ENCODE measurements at places on chromosomes 4 and X. TPM values are rescaled to one million over a fixed set of nuclear protein-coding genes. Genes with fewer than 3 reads are reported as not detected.
A peak's percentile ranks its signal among the peaks of the same experiment; 100 is the strongest.

- no peak for DNase-seq
These were observed 86.5 kb downstream of the DRD5 start for GRCh38 chr4:9867751-9868425.

DNA sequence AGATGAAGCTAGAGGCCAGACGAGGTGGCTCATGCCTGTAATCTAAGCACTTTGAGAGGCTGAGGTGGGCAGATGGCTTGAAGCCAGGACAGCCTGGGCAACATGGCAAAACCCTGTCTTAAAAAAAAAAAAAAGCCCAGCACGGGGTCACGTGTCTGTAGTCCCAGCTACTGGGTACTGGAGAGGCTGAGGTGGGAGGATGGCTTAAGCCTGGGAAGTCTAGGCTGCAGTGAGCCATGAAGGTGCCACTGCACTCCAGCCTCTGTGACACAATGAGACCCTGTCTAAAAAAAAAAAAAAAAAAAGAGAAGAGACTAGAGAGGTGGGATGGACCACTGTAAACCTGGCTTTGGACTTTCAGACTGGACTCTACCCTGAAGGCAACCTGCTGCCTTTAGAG lies 10.7 kb upstream of the LRBA start:
- DNase-seq, result no peak

- peak; percentile 8 for DNase-seq
These were observed 246.4 kb upstream of the SLC7A11 start for GRCh38 chr4:138488533-138488932.

GRCh38 chr4:94545296-94545695 lies 93.6 kb downstream of the PDLIM5 start:
- DNase-seq, result peak; percentile 74

DNA sequence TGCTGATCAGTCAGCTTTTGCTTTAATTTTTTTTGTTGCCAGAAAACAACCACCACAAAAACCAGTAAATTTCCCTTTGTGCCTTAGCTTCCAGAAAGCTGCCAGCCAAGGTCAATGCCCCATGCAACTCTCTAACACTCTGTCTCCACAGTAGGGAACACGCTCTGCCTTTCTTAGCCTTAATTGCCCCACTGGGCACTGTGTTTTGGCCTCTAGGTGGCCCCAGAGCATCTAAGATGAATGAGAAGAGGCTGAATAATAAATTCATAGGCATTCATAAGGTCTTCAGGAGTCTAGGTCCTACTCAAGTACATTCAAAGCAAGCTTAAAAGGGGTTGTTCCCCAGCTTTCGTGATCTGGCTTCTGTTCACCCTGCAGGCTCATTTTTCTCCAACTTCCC lies 57.7 kb upstream of the PASD1 start:
- DNase-seq, result peak; percentile 13

DNA sequence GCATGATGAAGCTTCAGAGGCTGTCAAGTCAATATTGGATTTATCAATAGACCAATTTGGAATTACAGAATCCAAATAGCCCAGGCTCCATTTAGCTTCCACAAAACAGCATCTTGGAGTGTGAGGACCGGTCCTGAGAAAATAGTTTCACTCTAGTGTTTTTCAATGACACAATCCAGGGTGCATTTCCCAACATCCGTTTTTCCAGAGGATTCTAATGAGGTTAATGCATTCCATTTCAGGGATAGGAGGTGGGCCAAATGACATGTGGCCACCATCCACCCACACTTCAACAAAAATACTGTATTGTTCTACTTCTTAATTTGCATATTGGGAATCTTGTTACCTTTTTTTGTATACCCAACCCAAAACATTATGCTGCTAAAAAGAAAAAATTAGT lies 229.8 kb upstream of the LDB2 start:
- DNase-seq, result peak; percentile 29

DNA sequence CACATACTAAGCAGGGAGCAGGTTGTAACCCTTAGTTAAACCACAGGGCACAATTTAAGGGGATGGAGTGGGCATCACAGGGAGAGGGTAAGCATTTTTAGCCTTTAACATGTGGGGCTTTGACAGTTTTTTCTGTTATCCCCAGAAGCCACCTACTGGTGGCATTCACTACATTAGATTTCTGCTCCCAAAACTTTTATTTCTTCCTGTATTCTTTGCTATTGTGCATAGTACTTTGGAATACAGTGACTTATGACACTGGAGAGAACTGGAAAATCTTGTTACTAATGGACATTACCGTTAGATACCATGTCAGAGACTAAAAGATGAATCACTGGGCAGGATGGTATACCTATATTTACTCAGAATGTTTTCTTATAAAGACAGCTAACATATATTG lies 7.3 kb downstream of the TRIM75 start:
- no peak for DNase-seq

DNA sequence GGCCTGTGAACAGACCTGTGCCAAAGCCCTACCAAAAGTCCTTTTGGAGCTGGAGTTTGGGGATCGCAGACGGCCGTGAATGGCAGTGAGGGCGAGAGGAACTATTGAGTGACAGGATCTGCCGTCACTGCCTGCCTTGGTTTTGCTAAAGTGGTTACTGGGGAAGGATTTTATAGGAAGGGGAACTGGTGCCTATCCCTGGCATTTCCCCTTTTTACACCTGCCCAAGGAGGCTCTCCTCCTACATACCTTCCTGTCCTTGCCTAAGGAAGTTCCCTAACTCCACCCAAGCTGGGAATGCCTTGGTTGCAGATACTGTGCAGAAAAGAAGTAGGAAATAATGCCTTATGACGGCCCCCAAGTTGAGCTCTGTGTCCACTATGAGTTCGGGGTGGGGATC lies 14.5 kb downstream of the LONRF3 start:
- no peak for DNase-seq

DNA sequence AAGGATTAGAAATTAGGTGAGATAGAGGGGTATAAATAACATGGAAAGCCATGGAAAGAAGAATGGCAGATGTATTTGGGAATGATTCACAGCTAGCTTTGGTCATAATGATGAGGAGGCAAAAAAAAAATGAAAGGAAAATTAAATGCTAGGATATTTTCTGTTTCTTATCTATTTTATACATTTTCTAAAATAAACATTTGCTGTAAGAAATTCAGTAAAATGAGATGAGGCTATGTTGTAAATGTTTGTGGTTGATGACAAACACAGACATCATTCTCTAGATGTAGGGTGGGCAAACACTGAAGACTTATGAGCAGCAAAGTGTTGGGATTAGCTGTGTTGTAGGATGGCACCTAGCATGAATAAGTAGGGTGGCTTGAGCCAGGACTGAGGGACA lies 407.1 kb downstream of the IL15 start:
- DNase-seq, result peak; percentile 58

DNA sequence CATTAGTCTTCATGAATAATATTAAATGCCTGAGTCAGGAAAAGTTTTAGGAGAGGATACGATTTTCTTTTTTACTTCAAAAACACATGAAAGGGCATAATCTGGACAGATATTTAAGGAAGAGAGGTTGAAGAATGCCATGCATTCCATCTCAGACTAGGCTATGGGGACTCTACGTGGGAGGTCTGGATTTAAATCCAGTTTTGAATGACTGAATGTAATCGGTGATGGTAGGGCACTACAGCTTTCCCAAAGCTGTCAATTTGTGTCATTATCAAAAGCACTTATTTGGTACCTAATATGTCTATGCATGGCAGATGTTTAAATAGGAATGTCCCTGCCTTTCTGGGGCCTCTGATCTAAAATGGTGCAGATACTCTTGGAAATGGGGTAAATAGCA lies 59.3 kb upstream of the RPL34 start:
- no peak for DNase-seq

- DNase-seq, result no peak
These were observed 46.8 kb upstream of the RADX start for GRCh38 chrX:106564986-106565385.

The ATP1B4 gene
- not detected for total RNA-seq

The TMSB15A gene
- total RNA-seq, result 21.5 TPM

The MAGEB17 gene
- not detected for total RNA-seq

The MEPE gene
- 0.07 TPM for total RNA-seq

The S100G gene
- not detected for total RNA-seq

The GSX2 gene
- total RNA-seq, result not detected

Measured in M059J (cell line).